ENCODE measurements at places on chromosomes 7 and 10.

DNA sequence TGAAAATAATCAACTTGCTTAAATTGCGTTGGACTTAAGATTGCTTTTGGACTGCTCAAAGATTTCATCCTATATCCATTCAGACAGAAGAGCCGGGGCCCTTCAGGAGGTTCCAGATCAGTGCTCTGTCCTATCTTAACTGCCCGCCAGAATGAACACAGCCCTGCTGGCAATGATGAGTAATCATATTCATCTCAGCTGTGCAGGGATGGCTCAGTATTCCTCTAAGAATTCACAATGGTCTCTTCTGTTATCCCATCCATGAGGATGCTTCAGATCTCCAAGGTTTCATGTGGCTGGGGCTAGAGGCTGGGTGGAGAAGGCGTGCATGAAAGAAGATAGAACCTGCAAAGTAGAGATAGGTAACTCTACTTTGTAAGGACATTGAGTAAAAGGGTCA, 80.0 kb upstream of the NPVF start:
- H3K36me3 ChIP-seq: no peaks in the 10 kb centered on the region
- H3K27ac ChIP-seq: no peak overlapping the region
- H3K4me3 ChIP-seq: no peak overlapping the region
- peaks cover 5% of the 10 kb centered on the region for H3K4me1 ChIP-seq

GRCh38 chr10:120587061-120587460, 130.0 kb downstream of the PLPP4 start:
- H3K4me3 ChIP-seq: no peak overlapping the region
- H3K27ac ChIP-seq: no peak overlapping the region
- no peak for DNase-seq
- no peaks in the 10 kb centered on the region for H3K4me1 ChIP-seq

DNA sequence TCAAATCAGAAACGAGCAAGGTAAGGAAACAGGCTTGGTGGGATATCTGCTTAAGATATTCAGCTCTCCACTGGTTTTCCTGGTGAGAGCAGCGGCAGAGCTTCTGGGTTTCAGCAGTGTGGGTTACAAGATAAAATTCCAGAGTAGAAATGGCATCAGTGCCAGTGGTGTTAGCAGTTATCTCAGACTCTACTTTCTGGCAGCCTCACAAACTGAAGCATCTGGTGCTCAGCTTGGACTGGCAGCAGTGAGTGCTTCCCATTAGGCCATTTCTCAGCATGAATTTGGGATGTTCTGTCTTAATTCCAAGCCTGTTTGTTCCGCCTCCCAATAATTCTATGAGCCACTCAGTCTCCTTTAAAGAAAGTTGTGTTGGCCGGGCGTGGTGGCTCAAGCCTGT, 6.9 kb upstream of the GSTO2 start:
- H3K36me3 ChIP-seq: peaks cover 26% of the 10 kb centered on the region
- H3K27me3 ChIP-seq: no peaks in the 10 kb centered on the region
- no peak overlapping the region for H3K4me3 ChIP-seq
- peaks cover 68% of the 10 kb centered on the region for H3K4me1 ChIP-seq
- no peak for DNase-seq

- no peak overlapping the region for H3K4me3 ChIP-seq
- H3K27ac ChIP-seq: no peak overlapping the region
- no peaks in the 10 kb centered on the region for H3K36me3 ChIP-seq
Observed at GRCh38 chr10:111522141-111522540, 445.3 kb downstream of the ADRA2A start.

DNA sequence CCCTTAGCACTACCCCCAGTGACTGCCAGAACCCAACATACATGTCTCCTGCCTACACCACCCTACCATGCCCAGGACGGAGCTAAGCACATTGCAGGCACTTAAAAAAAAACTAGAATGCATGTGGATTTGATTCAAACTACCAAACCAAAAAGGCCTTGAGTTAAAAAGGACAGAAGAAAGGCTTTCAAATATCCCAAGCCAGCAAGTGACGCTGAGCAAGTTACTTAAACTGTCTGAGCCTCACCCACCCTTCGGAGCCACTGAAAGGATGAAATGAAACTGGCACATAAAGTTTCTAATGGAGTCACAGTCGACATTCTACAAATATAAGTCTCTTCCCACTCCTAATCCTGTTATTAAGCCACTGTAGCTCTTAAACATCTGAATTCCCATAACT, 1.8 kb downstream of the CPXM2 start:
- peaks cover 50% of the 10 kb centered on the region for H3K4me1 ChIP-seq
- no peaks in the 10 kb centered on the region for H3K36me3 ChIP-seq
- no peaks in the 10 kb centered on the region for H3K27me3 ChIP-seq
- H3K4me3 ChIP-seq: no peak overlapping the region
- peak overlapping the region; percentile 93 for H3K27ac ChIP-seq

- H3K36me3 ChIP-seq: no peaks in the 10 kb centered on the region
- no peak for DNase-seq
- H3K27me3 ChIP-seq: no peaks in the 10 kb centered on the region
Observed at GRCh38 chr7:130821864-130822263, 87.9 kb upstream of the KLF14 start.

DNA sequence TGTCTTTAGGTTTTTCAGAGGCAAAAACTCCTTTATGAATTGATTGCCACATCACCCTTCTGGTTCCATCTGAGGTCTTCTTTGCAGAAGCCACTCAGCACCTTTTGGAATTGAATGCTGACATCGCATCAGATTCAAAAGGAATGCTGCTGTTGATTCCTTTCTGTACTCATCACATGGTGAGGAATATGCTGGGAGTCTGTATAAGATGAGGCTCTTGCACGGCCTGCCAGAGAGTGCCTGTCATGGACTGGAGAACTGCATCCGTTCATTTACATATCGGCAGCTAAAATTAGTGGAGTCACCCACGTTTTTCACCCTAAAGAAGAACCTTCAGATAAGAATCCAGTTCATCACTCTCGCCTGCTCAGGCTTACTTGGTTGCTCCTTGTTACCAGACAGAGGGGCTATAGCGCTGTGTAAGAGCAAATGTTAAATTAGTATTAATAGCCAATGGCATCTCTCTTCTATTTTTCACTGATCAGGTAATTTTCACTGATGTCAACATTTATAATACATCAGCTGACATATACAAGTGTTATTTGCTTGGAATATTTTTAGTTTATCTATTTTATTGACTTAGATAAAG, 14.3 kb downstream of the NRG3 start:
- H3K36me3 ChIP-seq: no peaks in the 10 kb centered on the region
- no peak overlapping the region for H3K4me3 ChIP-seq
- no peak for DNase-seq
- no peaks in the 10 kb centered on the region for H3K4me1 ChIP-seq
- H3K27ac ChIP-seq: no peak overlapping the region

GRCh38 chr7:30459591-30460245, 18.9 kb downstream of the NOD1 start:
- H3K4me3 ChIP-seq: no peak overlapping the region
- peaks cover 9% of the 10 kb centered on the region for H3K36me3 ChIP-seq
- peaks cover 10% of the 10 kb centered on the region for H3K4me1 ChIP-seq
- H3K27me3 ChIP-seq: no peaks in the 10 kb centered on the region
- no peak for DNase-seq

- H3K4me1 ChIP-seq: peaks cover 13% of the 10 kb centered on the region
- H3K4me3 ChIP-seq: no peak overlapping the region
- H3K36me3 ChIP-seq: no peaks in the 10 kb centered on the region
- H3K27ac ChIP-seq: peak overlapping the region; percentile 75
- DNase-seq: no peak
Observed at GRCh38 chr10:31028081-31028480, 3.6 kb downstream of the ZNF438 start.

- H3K27me3 ChIP-seq: no peaks in the 10 kb centered on the region
- H3K36me3 ChIP-seq: no peaks in the 10 kb centered on the region
- H3K4me3 ChIP-seq: no peak overlapping the region
- DNase-seq: no peak
- H3K27ac ChIP-seq: peak overlapping the region; percentile 46
Observed at GRCh38 chr7:51647931-51648351, 331.3 kb upstream of the COBL start.

GRCh38 chr10:91294134-91294906, 73.9 kb downstream of the PCGF5 start:
- H3K4me3 ChIP-seq: no peak overlapping the region
- H3K27me3 ChIP-seq: no peaks in the 10 kb centered on the region
- no peak overlapping the region for H3K27ac ChIP-seq
- no peaks in the 10 kb centered on the region for H3K36me3 ChIP-seq

DNA sequence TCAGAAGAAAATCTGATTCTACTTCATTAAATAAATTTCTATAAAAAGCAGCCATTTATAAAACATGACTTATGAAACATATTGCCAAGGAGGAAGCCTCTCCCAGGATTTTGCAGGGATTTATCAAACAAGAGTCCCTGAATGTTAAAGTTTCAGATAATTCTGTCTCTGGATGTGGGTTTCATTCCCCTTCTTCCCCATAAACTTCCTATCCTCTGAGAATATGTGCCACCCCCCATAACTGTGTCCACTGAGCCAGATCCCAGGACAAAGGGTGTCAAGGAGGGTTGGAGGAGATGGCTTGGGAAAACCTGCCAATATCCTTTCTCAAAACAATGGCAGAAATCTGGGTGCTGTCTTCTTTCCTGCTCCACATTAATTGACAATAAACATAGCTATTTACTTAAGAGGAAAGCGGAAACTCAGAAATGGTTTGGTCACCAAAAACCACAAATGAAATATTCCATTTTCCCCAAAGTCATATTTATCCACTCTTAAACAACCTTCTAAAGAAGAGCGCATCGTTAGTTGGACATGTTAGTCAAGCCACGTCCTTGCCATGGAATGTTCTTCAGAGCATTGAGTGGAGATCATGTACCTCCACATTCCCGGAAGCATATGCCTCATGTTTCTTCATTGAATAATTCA, 54.3 kb upstream of the AKR1E2 start:
- DNase-seq: no peak
- peaks cover 2% of the 10 kb centered on the region for H3K4me1 ChIP-seq
- no peaks in the 10 kb centered on the region for H3K36me3 ChIP-seq
- H3K27ac ChIP-seq: peak overlapping the region; percentile 73

DNA sequence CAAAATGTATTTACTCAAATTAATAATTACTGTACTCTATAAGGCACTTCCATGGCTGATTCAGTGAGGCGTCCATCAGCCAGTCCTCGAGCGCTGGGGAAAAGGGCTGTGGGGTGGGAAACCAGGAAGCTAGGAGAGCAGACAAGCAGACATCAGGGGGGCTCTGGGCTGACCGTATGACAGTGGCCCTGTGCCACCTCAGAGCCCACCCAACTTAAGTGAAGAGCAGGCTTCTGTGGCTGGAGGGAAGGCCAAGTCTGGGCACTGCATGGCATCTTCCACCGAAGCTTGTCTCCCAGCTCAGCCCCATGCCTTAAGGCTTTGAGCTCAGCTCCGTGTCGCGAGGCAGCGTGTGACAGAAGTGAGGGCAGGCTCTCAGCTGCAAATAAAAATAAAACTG, 464.5 kb upstream of the ZMIZ1 start:
- no peak for DNase-seq
- H3K27me3 ChIP-seq: no peaks in the 10 kb centered on the region
- no peak overlapping the region for H3K4me3 ChIP-seq
- no peaks in the 10 kb centered on the region for H3K36me3 ChIP-seq

DNA sequence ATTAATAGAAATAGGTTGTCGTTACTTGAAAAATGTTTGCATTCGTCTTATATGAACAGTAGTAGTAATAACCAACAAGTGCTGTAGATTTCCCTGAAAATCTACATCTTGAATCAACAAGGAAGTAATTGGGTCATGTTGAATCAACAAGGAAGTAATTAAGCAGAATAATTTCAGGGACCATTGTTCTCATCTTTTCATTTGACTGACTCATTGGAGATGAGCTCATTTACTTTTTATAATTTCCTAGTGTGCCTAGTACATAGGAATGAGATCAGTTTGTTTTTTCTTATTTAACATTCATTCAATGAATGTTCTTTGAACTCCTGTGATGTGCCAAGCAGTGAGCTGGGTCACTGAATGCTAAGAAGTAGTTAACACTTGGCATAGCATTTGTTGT, 8.2 kb downstream of the CLDN12 start:
- peak overlapping the region; percentile 51 for H3K27ac ChIP-seq
- H3K27me3 ChIP-seq: no peaks in the 10 kb centered on the region
- H3K4me3 ChIP-seq: no peak overlapping the region
- DNase-seq: no peak
- H3K36me3 ChIP-seq: peaks cover 4% of the 10 kb centered on the region
- peaks cover 19% of the 10 kb centered on the region for H3K4me1 ChIP-seq

DNA sequence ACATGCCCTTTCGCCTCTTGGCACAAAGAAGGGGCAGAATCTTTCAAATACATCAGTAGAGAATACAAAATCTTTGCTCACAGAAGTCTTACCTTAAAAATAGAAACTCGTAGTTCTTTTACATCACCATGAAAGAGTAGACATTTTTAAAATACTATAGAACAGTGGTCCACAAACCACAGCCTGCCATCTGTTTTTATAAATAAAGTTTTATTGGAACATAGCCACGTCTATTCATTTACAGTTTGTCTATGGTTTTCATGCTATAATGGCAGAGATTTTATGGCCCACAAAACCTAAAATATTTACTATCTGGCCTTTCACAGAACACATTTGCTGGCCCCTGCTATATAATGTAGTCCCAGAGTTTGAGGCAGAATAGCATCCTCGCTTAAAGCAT, 46.1 kb upstream of the CABCOCO1 start:
- H3K27me3 ChIP-seq: no peaks in the 10 kb centered on the region
- H3K4me1 ChIP-seq: peaks cover 4% of the 10 kb centered on the region
- H3K36me3 ChIP-seq: no peaks in the 10 kb centered on the region
- H3K4me3 ChIP-seq: no peak overlapping the region

GRCh38 chr7:26958834-26959233, 94.4 kb upstream of the SKAP2 start:
- no peak overlapping the region for H3K27ac ChIP-seq
- no peaks in the 10 kb centered on the region for H3K4me1 ChIP-seq
- no peak for DNase-seq
- no peak overlapping the region for H3K4me3 ChIP-seq

DNA sequence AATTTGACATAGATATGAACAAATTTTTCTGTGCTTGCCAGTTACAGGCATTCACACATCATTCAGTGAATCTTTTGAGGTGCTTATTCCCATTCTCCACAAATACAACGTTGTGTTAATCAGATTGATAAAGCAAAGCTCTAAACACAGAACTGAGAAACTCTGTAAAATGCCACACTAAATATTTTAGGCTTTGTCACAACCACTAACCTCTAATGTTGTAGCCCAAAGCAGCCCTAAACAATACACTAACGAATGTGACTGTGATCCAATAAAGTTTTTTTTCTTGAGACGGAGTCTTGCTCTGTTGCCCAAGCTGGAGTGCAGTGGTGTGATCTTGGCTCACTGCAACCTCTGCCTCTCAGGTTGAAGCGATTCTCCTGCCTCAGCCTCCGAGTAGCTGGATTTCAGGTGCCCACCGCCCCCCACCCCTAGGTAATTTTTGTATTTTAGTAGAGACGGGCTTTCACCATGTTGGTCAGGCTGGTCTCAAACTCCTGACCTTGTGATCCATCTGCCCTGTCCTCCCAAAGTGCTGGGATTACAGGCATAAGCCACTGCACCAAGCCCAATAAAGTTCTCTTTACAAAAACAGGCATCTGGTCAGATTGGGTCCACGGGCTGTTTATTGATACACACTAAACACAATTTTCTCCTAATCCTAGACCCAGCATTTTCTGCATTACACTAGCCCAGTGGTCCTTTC, 6.9 kb downstream of the CYCS start:
- peaks cover 12% of the 10 kb centered on the region for H3K36me3 ChIP-seq
- peaks cover 18% of the 10 kb centered on the region for H3K4me1 ChIP-seq
- DNase-seq: no peak
- no peak overlapping the region for H3K27ac ChIP-seq
- no peaks in the 10 kb centered on the region for H3K27me3 ChIP-seq

GRCh38 chr10:12927896-12928295, 73.6 kb downstream of the CCDC3 start:
- H3K36me3 ChIP-seq: no peaks in the 10 kb centered on the region
- no peak for DNase-seq
- H3K27me3 ChIP-seq: no peaks in the 10 kb centered on the region

- H3K36me3 ChIP-seq: no peaks in the 10 kb centered on the region
- no peak for DNase-seq
- H3K27ac ChIP-seq: no peak overlapping the region
- no peaks in the 10 kb centered on the region for H3K27me3 ChIP-seq
Observed at GRCh38 chr10:86075512-86075911, 291.1 kb downstream of the GRID1 start.
